ENCODE measurements at places on chromosomes 1 and 21.

DNA sequence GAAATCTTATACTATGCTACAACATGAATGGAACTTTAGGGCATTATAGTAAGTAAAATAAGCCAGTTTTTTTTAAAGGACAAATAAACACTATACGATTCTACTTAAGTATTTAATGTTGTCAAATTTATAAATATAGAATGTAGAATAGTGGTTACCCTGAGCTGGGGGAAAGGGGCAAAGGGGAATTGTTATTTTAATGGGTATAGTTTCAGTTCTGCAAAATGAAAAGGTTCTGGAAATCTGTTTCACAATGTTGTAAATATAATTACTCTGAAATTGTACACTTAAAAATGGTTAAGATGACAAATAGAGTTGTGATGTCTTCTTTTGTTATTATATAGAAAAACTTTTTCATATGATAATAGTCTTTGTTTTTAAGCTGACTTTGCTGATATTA, 366.3 kb downstream of the MRPL39 start:
- no peak for DNase-seq

DNA sequence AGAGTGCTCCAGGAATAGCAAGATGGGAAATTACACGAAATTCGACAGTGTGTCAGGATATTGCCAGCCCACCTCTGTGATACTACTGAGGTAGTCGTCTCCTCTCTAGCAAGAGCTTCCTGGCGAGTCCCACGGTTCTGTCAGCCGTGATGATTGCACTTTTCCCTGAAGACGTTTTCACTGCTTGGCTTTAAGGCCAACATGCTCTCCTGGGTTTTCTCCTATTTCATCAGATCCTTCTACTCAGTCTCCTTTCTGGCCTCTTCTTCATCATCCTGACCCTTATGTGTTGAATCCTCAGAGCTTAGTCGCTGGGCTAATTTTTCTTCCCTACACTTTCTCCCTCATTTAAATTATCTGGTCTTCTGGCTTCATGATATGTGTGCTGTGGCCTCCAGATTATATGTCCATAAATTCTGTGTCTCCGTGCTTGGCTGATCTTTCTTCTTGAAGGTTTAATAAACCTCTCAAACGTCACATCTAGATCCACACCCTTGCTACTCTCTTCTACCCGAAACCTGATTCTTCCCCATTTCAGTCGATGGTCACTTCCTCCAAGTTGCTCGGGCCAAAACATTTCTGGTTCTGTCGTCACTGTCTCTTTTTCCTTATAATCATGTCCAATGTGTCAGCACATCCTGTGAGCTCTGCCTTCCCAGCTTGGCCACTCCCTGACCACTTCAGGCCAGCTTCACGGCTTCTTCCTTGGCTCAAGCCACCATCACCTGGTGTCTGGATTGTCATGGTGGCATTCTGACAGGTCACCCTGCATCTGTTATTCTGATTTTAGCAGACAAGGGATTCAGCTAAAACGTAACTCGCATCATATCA, 12.2 kb downstream of the OR2B11 start:
- DNase-seq: no peak

GRCh38 chr1:115239148-115239422, 99.0 kb downstream of the NGF start:
- DNase-seq: no peak

DNA sequence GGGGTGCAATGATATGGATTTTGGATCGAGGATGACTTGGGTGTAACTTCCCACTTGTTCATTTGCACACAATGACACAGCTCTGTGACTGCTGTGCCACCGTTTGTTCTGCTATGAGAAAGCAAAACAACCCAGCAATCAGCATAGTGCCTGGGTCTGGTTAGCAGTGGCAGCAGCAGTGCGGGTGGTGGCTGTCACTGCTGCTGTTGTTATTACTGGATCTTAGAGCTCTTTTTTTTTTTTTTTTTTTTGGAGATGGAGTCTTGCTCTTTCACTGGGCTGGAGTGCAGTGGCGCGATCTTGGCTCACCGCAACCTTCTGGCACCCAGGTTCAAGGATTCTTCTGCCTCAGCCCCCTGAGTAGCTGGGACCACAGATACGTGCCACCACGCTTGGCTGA, 56.9 kb downstream of the TBCE start:
- no peak for DNase-seq

DNA sequence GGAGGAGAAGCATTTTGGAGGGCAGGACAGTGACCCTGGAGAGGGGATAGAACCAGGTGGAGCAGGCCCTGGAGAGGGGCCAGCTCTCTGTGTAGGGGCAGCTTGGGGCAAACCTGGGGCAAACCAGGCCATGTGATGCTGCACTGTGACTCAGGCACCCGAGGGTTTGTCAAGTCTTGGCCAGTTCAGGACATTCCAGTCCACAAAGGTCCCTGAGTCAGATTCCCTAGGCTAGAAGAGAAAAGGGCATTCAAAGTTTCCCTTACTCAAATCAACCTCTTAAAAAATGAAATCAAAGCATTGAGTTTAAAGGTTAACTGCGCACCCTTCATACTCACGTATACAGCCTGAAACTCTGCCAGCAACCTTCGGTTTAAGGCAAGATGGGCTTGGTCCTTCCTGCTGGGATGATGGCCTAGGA, 25.2 kb upstream of the PLA2G2C start:
- DNase-seq: no peak
